ENCODE measurements at places on chromosomes 11 and 22.

DNA sequence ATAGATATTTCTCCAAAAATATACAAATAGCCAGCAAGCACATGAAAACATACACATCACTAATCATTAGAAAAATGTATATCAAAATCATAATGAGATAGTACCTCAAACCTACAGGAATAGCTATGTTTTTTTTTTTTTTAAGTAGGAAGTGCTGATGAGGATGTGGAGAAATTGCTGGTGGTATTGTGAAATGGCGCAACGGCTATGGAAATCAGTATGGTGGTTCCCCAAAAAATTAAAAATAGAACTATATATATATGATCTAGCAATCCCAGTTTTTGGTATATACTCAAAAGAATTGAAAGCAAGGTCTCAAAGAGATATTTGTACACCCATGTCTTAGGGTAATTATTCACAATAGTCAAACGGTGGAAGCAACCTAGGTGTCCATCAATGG is 46.0 kb upstream of the HIPK3 start:
- no peak for DNase-seq

DNA sequence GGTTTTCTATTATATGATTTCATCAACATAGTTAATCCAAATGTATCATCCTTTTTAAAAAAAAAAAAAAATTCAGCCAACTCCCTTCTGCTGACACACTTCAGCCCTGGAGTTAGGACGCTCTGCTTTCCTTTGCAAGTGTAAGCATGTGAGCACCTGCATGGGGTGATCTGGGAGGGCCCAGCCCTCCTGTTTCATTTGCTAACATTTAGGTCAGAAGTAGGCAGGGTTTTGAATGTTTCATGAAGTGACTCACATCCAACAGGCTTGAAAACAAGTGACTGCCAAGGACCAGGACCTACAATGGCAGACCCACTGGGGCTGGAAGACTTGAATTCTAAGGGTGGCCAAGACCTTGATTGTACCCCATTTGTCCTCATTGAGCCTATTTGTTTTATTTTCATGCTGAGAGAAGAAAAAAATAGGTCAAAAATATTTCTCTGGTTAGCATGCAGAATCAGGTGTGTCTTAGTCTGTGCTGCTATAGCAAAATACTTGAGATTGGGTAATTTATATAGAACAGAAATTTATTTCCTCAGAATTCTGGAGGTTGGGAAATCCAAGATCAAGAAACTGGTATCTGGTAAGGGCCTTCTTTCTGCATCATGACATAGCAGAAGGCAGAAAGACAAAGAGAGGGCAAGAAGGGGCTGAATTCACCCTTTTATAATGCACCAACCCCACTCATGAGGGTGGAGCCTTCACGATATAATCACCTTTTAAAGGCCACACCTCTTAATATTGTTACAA is 137.6 kb downstream of the CD44 start:
- peak; percentile 14 for DNase-seq

DNA sequence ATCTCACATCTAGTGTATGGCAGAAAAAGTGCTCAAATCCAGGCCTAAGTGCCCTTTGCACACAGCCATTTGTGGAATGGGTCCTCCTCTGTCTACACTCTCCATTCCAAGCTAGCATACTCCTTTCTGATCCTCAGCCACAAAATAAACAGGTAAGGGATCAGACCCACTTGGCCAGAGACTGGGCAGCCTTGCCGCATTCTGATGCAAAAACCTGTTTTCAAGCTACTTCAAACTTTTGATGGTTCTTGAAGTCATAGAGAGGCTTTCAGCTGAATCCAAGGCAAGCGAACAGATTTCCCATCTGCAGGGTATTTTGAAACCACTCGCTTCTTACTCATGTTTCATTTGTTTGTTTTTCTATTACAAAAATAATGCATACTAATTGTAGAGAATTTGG is 136.6 kb upstream of the NAV2 start:
- no peak for DNase-seq

GRCh38 chr11:120135838-120136237 is 2.1 kb downstream of the TRIM29 start:
- no peak for DNase-seq

- no peak for DNase-seq
Observed at GRCh38 chr11:45615182-45615792, 50.1 kb downstream of the CHST1 start.

Measured in activated naive CD4-positive, alpha-beta T cell treated with Interleukin-2 at 50 U/mL for 16 hours (primary cell).